IMR-90 (cell line): ENCODE measurements at places on chromosomes 7 and 10. TPM values are rescaled to one million over a fixed set of nuclear protein-coding genes. Genes with fewer than 3 reads are reported as not detected.

EN2 gene
- not detected in 2 replicates for total RNA-seq

OR2A7 gene
- not detected in 2 replicates for total RNA-seq

GPR85 gene
- 5.0 and 5.4 TPM in 2 replicates for total RNA-seq

MYO3A gene
- not detected in 2 replicates for total RNA-seq

MOGAT3 gene
- not detected in 2 replicates for total RNA-seq

CALML5 gene
- not detected in 2 replicates for total RNA-seq

DNAJC12 gene
- total RNA-seq = 1.7 and 2.3 TPM in 2 replicates

EBF3 gene
- 0.36 and 0.56 TPM in 2 replicates for total RNA-seq

TMEM176A gene
- total RNA-seq = not detected in 2 replicates

NPSR1 gene
- not detected in 2 replicates for total RNA-seq

EPHA1 gene
- not detected in 2 replicates for total RNA-seq

CROT gene
- total RNA-seq = 7.5 and 14.4 TPM in 2 replicates

FRMD4A gene
- 27.5 and 30.3 TPM in 2 replicates for total RNA-seq

HMX2 gene
- not detected in 2 replicates for total RNA-seq

FAM131B gene
- total RNA-seq = 2.5 and 3.4 TPM in 2 replicates

RBM20 gene
- under 0.01 TPM in 2 replicates for total RNA-seq

OPN4 gene
- total RNA-seq = not detected in 2 replicates

GJD4 gene
- not detected in 2 replicates for total RNA-seq

RBP4 gene
- total RNA-seq = not detected in 2 replicates

TRIM50 gene
- total RNA-seq = not detected in 2 replicates

CCL24 gene
- not detected in 2 replicates for total RNA-seq

PLCE1 gene
- 3.9 and 4.5 TPM in 2 replicates for total RNA-seq

LHFPL3 gene
- not detected in 2 replicates for total RNA-seq

PTF1A gene
- not detected in 2 replicates for total RNA-seq

NCAPG2 gene
- total RNA-seq = 25.8 and 31.7 TPM in 2 replicates

GRM3 gene
- total RNA-seq = not detected in 2 replicates

CALML3 gene
- not detected in 2 replicates for total RNA-seq

PAPOLB gene
- total RNA-seq = under 0.01 TPM in 2 replicates

MALRD1 gene
- total RNA-seq = 0.56 and 1.1 TPM in 2 replicates

SLC13A1 gene
- not detected in 2 replicates for total RNA-seq

TMEM229A gene
- total RNA-seq = not detected in 2 replicates

LRRTM3 gene
- under 0.01 TPM in 1 of 2 replicates, not detected in the other for total RNA-seq

SMARCD3 gene
- total RNA-seq = 33.1 and 37.5 TPM in 2 replicates
